ENCODE measurements at places on chromosomes 13 and 19.

GRCh38 chr13:40979232-40979631 is 39.9 kb downstream of the ELF1 start:
- DNase-seq = no peak

- DNase-seq = no peak
Measured at GRCh38 chr19:21698215-21698614, 69.2 kb downstream of the ZNF100 start.

DNA sequence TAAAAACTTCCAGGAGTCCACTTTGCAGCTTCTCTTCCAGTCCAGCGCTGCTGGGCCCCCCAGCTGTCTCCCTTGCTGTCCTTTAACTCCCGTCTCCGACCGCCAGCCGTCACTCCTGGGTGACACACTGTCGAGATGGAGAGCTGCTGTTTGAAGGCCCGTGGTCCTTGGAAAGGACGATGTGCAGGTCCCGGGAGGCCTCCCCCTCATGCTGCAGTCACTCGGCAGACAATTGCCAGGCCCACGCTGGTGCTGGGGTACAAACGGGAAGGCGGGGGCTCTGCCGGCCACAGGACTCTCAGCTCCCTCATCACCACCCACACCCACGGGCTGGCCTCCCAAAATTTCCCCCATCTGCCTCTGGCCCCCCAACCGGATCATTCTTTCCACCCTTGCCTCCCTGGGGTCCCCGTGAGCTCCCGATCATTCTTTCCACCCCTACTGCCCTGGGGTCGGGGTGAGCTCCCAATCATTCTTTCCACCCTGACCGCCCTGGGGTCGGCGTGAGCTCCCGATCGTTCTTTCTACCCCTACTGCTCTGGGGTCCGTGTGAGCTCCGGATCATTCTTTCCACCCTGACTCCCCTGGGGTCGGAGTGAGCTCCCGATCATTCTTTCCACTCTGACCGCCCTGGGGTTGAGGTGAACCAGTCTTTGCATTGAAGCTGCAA is 16.0 kb upstream of the ZNF554 start:
- DNase-seq = no peak

DNA sequence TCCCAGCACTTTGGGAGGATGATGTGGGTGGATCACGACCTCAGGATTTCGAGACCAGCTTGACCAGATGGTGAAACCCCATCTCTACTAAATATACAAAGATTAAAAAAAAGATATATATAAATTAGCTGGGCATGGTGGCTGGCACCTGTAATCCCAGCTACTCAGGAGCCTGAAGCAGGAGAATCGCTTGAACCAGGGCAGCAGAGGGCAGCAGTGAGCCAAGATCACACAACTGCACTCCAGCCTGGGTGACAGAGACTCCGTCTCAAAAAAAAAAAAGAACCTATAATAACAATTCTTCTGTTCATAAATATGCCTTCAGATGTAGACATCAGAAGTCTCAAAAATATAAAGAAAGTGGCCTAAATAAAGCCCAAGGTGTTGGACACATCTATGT is 7.6 kb downstream of the ZNF737 start:
- peak; percentile 7 for DNase-seq

DNA sequence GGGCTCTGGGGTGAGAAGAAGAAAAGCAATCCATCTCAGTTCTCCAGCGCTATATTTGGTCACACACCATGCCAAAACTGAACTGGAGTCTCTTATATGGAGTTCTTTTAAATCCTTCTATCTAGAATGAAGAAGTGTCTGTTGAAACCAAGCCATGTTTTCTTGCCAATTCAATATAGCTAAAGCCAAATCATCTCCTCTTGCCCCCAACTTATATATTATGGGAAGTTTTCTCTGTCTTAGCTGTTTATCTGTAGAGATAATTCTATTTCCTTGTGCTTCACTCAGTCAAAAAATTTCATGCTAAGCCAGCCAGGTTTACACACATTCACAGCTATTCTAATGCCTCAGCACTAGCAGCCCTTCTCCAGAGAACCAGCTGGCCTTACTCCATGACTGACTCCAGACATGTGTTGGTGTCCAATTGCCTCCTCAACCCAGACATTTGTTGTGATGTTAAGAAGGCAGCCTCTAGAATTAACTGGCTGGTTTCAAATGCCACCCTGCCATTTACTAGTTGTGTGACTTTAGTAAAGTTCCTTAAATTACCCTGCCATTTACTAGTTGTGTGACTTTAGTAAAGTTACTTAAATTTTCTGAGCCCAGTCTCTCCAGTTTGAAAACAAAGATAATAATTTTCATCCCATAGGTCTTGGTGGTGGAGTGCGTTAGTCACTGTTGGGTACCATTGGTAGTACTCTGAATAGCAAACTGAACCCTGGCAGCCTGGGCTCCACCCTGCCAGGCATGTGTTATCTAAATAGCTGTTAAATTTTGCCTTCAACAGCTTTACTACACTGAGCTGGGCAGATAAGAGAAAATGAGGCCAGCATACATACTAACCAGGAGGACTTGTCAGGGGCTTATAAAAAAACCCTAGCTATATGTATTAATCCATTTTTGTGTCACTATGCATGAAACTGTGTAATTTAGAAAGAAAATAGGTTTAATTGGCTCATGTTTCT is 525.1 kb downstream of the LMO7 start:
- peak; percentile 28 for DNase-seq

DNA sequence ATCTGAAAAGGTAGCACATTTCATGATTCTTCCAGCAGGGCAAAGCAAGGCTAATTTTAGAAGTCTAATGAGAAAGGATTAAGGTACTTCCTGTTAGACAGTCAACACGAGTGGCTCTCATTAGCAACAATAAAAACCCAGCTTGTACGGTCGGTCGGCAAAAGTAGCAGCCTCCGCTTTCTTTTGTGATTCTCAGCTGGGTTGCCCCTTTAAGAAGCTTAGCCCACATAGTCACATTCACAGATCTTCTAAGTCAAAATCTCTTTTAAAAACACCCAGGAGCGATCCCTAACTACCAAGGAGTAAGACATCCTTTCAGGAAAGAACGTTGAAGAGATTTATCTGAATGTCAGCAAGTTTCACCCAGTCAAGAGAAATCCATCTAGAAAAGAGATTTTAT is 684.8 kb downstream of the DIAPH3 start:
- no peak for DNase-seq

DNA sequence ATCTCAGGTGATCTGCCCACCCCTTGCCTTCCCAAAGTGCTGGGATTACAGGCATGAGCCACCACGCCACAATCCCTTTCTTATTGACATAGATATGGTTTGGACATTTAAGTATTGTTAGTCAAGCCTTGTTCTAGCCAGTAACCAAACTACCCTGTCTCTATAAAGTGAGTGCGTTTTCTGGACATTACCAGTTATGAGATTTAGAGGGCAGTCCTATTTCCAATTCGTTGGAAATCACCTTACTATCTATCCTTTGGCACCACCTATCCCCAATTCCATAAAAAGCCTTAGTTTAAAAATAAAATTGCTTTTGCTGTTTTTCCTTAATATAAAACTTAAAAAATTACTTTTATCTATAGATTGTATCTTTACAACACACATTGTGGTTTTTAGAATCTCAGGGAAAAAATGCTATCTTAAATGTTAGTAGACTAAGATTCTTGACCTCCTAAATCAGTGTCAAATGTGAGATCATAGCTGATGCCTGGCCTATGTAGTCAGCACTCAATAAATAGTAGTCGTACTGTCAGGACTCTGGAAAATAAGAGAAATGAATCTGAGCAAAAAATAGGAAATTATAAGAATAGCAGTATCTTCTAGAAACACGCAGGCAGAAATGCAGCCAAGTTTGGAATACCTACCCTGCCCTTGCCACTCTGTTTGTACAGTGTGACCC is 57.0 kb downstream of the NUFIP1 start:
- DNase-seq = no peak

- no peak for DNase-seq
Measured at GRCh38 chr13:30158774-30159445, 148.4 kb downstream of the KATNAL1 start.

DNA sequence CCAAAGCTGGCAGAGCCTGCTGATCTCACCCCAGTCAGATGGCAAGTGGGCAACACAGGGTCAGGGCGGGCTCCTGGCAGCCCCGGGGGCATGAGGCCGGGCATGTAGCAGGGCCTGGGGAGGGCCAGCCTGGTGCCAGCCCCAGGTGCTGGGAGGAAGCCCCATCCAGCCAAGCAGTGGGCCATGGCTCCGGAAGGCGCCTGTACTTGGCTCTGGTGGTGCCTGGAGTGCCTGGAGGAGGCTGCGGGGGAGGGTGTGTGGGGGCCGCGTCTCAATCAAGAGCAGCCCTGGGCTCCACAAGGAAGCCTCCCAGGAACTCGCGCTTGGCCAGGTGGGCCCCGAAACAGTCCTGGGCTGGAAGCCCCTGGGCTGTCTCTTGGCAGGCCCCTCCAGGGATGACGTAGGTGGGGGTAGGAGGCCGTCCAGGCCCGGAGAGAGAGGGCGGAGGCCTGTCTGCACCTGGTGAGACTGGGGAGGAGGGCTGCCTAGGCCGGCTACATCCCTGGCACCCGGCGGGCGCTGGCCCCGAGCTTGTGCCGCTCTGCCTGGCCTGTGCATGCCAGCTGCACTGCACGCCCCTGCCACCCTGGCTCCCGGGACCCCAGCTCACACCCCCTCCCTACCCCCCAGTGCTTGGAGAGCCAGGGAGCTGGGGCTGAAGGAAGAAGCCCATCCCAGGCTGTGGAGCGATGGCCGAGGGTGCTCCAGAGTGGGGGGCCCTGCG is 45.9 kb downstream of the COMP start:
- no peak for DNase-seq

- no peak for DNase-seq
Measured at GRCh38 chr13:102651892-102652291, 43.0 kb downstream of the METTL21C start.

DNA sequence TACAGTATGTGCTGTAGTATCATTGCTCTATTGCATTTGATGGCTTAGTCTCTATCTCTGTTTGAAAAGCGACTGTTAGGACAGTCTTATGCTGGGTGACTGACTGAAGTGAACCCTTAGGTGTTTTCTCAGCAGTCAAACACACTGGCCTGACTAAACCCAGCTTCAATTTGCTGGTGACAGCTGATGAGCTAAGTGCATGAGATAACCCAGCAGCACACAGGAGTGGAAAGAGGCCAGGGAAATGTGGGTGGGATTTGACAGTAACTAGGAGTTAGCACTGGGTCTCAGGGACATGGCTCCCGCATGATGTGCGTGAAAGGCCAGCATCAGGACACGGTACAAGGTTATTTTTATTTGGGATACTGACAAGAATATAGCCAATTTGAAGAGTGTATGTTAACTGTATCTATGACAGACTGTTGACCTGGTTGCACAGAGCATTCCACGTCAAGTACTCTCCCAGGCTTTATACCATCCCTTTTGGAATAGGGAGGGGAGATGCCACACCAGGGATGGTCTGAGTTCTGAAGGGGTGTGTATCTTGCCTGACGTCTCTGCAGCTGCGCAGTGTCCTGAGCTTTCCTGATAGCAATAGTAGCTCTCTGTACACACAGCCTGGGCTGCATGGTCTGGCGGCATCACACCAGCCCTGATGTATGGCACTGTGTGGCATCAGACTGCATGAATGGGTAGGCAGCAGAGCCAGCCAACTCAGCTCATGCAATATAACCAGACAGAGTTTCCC is 144.8 kb downstream of the FLT1 start:
- peak; percentile 43 for DNase-seq

DNA sequence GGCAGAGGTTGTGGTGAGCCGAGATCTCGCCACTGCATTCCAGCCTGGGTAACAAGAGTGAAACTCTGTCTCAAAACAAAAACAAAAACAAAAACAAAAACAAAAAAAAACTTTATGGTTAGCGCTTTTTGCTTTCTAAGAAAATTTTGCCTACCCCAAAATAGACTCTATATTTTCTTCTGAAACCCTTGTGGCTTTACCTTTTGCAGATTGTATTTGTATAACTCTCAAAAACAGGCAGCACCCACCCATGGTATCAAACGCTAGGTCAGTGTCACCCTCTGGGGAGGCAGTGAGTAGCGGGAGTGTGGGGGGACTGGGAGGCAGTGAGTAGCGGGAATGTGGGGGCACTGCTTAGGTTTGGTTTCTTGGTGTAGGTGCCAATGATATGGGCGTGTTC is 7.5 kb upstream of the SLC39A3 start:
- DNase-seq = no peak

- no peak for DNase-seq
Measured at GRCh38 chr19:18338541-18338940, 1.9 kb upstream of the PGPEP1 start.

DNA sequence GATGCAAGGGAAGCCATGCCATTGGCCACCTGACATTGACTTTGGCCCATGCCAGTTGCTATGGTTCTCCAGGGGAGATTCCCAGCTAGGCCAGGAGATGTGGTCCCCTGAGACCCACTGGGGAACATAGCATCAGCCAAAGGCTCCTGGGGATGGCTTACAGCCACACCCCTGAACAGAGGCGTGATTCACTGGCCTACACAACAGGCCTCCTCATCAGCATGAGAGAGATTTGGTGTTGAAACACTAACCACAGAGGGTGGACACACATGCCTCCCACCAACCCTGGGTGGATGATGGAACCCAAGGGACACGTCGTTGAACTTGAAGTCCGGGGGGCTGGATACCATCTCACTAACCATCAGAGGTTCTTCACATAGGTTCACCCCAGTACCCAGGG is 14.4 kb downstream of the IQCN start:
- no peak for DNase-seq

DNA sequence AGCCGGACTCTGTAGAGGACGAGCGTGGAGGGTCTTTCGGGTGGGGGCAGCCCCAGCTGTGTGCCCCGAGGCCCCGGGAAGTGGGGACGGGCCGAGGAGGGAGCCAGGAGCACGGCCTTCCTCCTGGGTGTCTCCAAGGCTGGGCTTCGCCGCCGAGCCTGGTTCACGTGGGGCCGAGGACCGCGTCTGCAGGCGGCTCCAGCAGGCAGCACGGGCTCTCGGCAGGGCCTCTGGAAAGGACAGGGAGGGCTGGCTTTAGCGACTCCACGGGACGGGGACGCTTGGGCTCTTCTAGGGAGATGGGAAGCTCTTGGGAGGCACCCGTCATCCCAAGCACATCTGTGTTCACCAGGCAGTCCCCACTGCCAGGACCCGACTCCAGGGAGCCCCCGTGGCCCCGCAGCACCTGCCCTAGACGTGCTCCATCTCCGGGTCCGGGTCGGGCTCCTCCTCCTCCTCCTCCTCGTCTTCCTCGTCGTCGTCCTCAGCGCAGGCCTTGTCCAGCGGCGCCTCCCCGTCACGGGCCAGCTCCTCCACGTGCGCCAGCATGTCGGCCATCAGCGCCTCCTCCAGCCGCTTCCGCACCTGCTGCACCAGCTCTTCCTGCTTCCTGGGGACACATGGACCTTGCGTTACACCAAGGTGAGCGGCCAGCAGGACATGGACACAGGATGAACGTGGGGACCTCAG is 9.9 kb upstream of the MEX3D start:
- no peak for DNase-seq

GRCh38 chr13:82257790-82258507 is 1624.3 kb downstream of the SLITRK1 start:
- no peak for DNase-seq

GRCh38 chr13:53138376-53139036 is 109.9 kb downstream of the OLFM4 start:
- no peak for DNase-seq

- DNase-seq = no peak
Measured at GRCh38 chr13:72113076-72113475, 246.1 kb upstream of the DACH1 start.

GRCh38 chr13:99960663-99961311 is 10.8 kb downstream of the ZIC5 start:
- DNase-seq = no peak

- no peak for DNase-seq
Measured at GRCh38 chr13:77349365-77349764, 22.5 kb upstream of the MYCBP2 start.

- no peak for DNase-seq
Measured at GRCh38 chr13:113949546-113949945, 24.3 kb downstream of the C13orf46 start.
